ENCODE measurements at places on chromosomes 6 and 20.

GRCh38 chr20:45940053-45940452, 5.6 kb downstream of the PCIF1 start:
- H3K36me3 ChIP-seq, result peaks cover 19% of the 10 kb centered on the region
- DNase-seq, result no peak
- H3K27me3 ChIP-seq, result no peaks in the 10 kb centered on the region
- no peak overlapping the region for H3K27ac ChIP-seq
- no peaks in the 10 kb centered on the region for H3K4me1 ChIP-seq

GRCh38 chr20:8642247-8642646, 426.6 kb upstream of the PLCB4 start:
- H3K27ac ChIP-seq, result no peak overlapping the region
- H3K27me3 ChIP-seq, result no peaks in the 10 kb centered on the region
- DNase-seq, result no peak
- no peak overlapping the region for H3K4me3 ChIP-seq

GRCh38 chr6:84805145-84805544, 40.7 kb upstream of the TBX18 start:
- no peaks in the 10 kb centered on the region for H3K4me1 ChIP-seq
- DNase-seq, result no peak
- H3K4me3 ChIP-seq, result no peak overlapping the region
- H3K27me3 ChIP-seq, result no peaks in the 10 kb centered on the region
- H3K36me3 ChIP-seq, result no peaks in the 10 kb centered on the region
- H3K27ac ChIP-seq, result no peak overlapping the region

DNA sequence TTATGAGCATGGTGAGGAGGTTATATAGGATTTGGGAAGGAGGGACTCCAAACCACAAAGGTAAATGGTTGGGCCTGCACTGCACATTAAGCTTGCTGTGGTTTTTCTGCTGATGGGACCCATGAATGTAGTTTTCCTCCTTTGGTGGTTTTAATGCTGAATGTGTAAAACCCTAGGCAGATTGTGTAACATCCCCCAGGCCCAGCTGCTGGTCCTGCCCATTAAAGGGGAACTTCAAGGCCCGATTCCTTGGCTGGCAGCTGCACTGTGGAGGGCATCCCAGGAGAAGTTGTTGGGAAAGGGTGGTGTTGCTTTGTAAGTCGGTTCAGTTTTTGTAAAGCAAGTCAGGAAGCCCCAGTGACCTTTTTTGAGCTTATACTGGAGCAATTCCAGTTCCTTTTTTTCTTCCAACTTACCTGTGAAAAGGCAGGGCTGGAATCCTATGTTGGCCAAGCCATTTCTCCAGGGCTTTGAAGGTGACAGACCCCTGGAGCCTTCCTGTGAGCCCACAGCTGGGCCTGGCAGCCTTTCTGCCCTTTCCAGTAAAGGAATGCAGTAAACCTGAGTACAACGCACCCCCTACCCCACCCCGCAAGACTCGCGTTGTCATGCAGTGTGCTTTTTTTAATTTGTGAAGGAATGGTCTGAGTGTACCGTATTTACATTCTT, 43.1 kb upstream of the NAA20 start:
- peaks cover 1% of the 10 kb centered on the region for H3K36me3 ChIP-seq
- peak overlapping the region; percentile 89 for H3K27ac ChIP-seq
- no peak for DNase-seq
- peaks cover 37% of the 10 kb centered on the region for H3K4me1 ChIP-seq
- no peaks in the 10 kb centered on the region for H3K27me3 ChIP-seq
- peak overlapping the region; percentile 51 for H3K4me3 ChIP-seq

- H3K27me3 ChIP-seq, result no peaks in the 10 kb centered on the region
- H3K4me3 ChIP-seq, result no peak overlapping the region
- no peak overlapping the region for H3K27ac ChIP-seq
These were observed 44.7 kb downstream of the NFATC2 start for GRCh38 chr20:51497542-51498467.

DNA sequence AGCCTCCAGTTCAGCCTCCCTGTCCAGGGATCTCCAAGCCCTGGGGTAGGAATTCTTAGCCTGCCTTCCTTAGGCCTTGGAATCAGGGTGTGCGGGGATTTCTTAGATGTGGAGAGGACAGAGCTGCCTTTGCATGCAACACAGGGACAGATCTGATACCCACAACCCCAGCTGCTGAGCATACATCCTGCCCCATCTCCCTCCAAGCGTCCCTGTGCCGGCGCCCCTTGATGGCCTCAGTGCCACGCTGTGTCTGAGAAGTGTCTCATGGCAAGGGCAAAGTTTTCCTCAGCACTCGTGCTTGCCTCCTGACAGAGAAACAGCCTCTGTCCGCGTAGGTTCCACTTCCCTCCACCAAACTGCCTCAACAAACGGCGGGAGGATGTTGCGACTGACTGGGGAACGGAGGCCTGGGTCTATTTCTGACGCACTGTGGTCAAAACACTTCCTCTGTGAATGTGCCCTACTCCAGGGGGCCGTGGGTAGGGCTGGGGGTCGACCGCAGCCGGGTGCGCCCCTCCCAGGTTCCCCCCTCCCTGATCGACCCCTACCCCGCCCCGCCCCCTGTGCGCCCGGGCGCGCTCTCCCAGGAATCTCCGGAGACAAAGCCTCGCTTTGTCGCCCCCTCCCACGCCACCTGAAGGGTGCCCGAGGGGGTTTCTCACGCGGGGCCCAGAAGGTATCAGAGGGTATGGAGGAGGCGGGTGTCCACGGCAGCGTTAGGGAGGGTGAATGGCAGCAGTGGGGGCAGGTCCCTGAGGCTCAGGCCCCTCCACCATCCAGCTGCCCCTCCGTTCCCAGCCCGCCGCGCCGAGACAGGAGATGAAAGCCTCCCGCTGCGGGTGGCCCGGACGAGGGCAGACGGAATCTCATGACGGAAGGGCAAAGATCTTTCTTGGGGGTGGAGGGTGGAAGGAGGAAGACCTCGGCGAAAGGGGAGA, 806 bp downstream of the MICAL1 start:
- peak overlapping the region; percentile 76 for H3K27ac ChIP-seq
- no peak for DNase-seq

DNA sequence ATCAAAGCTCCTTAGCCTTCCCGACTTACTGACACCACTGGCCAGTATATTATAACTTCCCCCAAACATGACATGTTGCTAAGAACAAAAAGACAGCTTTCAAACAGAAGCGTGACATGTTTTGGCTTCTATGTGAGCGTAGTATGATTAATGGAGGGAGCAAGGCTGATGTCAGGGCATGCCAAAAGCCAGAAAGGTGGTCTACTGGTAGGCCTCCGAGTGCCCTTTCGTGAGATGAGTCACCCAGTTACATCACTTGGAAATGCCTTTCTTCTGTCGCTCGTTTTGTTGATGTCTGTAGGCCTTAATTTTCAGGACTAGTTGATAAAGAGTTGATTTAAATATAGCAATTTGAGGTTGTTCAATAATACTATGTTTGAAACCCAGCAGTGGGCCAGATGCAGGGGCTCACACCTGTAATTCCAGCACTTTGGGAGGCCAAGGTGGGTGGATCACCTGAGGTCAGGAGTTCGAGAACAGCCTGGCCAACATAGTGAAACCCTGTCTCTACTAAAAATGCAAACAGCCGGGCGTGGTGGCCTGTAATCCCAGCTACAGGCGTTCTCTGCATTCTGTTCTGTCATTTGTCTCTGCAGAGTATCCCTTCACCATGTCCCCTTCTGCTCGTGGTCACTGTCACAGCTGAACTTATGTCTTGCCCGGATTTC, 53.3 kb downstream of the CNKSR3 start:
- no peak overlapping the region for H3K4me3 ChIP-seq
- no peaks in the 10 kb centered on the region for H3K4me1 ChIP-seq
- H3K36me3 ChIP-seq, result no peaks in the 10 kb centered on the region
- no peak for DNase-seq

- DNase-seq, result no peak
- no peak overlapping the region for H3K4me3 ChIP-seq
- H3K27ac ChIP-seq, result no peak overlapping the region
- H3K36me3 ChIP-seq, result no peaks in the 10 kb centered on the region
- H3K27me3 ChIP-seq, result no peaks in the 10 kb centered on the region
- H3K4me1 ChIP-seq, result no peaks in the 10 kb centered on the region
These were observed 79.0 kb downstream of the UBR2 start for GRCh38 chr6:42642794-42643193.

DNA sequence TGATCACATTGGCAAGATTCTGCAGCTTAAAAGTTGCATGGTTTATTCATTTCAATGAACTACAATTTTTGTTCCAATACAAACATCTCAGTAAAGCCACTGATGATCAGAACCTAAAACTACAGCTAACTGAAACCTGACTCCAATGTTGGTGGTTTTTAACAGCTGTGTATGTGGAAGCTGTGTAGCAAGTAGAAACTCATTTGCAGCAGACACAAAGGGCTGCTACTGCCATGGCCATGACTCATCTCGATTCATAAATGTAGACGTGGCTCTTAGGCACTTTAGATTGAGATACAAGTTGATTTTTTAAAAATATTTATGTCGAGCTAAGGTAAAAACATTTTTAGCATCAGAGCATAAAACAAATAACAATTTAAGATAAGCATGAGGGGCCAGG, 19.5 kb upstream of the MAP3K4 start:
- H3K27me3 ChIP-seq, result no peaks in the 10 kb centered on the region
- no peak overlapping the region for H3K27ac ChIP-seq
- H3K4me1 ChIP-seq, result no peaks in the 10 kb centered on the region
- no peaks in the 10 kb centered on the region for H3K36me3 ChIP-seq
- H3K4me3 ChIP-seq, result no peak overlapping the region

GRCh38 chr6:41960028-41960427, 18.4 kb upstream of the CCND3 start:
- no peak overlapping the region for H3K27ac ChIP-seq
- no peaks in the 10 kb centered on the region for H3K36me3 ChIP-seq

- H3K27me3 ChIP-seq, result no peaks in the 10 kb centered on the region
- no peak overlapping the region for H3K4me3 ChIP-seq
- DNase-seq, result peak; percentile 48
- H3K27ac ChIP-seq, result no peak overlapping the region
- no peaks in the 10 kb centered on the region for H3K36me3 ChIP-seq
- no peaks in the 10 kb centered on the region for H3K4me1 ChIP-seq
These were observed 22.6 kb upstream of the HLA-DQB2 start for GRCh38 chr6:32785781-32786533.

DNA sequence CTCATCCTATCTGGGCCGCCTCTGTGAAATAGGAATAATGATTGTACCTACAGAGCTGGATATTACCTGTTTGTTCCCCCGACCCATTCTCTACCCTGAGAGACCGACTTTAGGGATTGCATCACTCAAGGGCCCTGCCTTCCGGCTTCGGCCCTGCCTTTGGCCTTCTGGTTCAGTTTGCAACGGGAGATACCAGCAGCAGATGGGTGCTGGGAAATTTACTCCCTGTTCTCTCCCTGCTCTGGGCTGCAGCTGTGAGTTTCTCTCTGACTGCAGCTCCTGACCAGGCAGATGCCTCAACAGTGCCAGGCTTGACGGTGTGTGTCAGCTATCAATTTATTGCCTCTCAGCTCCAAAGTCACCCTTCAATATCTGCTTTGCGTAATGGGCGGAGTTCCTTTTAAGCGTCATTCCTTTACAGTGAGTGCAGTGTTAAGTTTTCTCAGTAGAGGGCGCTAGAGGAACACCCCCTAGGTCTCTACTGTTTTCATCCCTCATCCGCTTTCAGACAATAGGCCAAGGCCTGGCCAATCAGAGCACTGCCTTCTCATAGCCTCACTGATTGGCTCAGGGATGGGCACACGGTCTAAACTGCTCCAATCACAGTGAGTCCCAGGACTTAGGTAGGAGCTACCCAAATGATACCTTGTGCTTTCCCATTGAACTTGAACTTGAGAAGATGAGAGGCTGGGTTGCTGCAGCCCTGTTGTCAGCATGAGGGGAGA, 30.0 kb downstream of the KCNG1 start:
- no peaks in the 10 kb centered on the region for H3K4me1 ChIP-seq
- peak; percentile 91 for DNase-seq
- H3K36me3 ChIP-seq, result no peaks in the 10 kb centered on the region
- H3K4me3 ChIP-seq, result no peak overlapping the region

- no peak overlapping the region for H3K4me3 ChIP-seq
- no peaks in the 10 kb centered on the region for H3K27me3 ChIP-seq
- peaks cover 9% of the 10 kb centered on the region for H3K4me1 ChIP-seq
- DNase-seq, result no peak
- H3K27ac ChIP-seq, result no peak overlapping the region
These were observed 2.2 kb upstream of the VNN1 start for GRCh38 chr6:132715881-132716637.

- H3K4me3 ChIP-seq, result peak overlapping the region; percentile 97
- H3K4me1 ChIP-seq, result peaks cover 7% of the 10 kb centered on the region
- H3K27ac ChIP-seq, result peak overlapping the region; percentile 40
- peak; percentile 63 for DNase-seq
- no peaks in the 10 kb centered on the region for H3K27me3 ChIP-seq
These were observed 525 bp downstream of the MACROD2 start for GRCh38 chr20:13995841-13996240.

DNA sequence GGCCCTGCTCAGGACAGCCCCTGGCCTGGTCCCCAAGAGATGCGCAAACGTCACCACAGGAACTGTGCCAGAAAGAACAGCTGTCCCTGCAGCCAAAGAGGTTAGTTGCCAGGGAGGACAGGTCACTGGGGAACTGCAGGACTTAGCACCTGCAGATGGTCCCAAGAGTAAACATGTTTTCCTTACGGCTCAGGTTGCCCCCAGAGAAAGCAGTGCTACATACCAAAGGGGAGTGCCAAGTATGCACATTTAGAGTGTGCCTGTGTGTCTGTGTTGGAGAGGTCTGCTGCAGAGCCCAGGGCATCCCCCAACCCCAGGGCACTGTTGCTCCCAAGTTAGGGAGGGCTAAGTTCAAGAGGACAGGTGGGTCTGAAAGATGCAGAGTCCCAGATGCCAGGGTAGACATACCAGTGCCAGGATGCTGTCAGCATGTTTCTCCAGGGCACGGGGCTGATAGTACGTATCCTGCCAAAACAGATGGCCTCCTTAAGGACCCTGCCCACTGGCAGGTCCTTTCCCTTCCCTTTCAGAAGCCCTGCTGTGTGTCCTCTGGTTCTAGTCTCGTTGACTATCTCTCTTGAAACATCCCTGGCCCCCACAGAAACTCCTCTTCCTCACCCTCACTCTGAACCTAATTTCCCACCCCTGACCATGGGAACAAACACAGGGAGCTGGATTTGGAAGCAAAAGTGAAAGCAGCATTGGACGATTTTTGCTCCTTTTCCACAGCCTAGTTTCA, 1.3 kb downstream of the ABHD16A start:
- H3K27ac ChIP-seq, result peak overlapping the region; percentile 87
- H3K4me3 ChIP-seq, result peak overlapping the region; percentile 50
- no peaks in the 10 kb centered on the region for H3K27me3 ChIP-seq

DNA sequence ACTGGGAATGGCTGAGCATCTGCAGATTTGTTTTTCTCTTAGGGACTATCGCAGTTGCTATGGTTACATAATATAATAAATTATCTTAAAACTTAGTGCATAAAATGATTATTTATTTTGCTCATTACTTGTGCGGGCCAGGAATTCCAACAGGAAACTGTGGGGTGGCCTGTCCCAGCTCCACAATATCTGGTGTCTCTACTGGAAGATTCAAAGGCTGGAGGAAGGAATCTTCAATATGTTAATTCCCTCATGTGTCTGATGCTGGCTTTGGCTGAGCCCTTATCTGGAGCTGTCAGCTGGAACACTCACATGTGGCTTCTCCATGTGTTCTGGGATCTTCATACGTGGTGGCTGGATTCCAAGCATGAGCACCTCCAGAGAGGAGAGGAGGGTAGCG, 23.9 kb upstream of the B3GAT2 start:
- no peak overlapping the region for H3K4me3 ChIP-seq
- H3K36me3 ChIP-seq, result no peaks in the 10 kb centered on the region
- no peaks in the 10 kb centered on the region for H3K4me1 ChIP-seq
- H3K27ac ChIP-seq, result no peak overlapping the region
- DNase-seq, result no peak

GRCh38 chr6:168895102-168895812, 358.4 kb downstream of the THBS2 start:
- DNase-seq, result peak; percentile 83
- no peaks in the 10 kb centered on the region for H3K36me3 ChIP-seq
